H4 (cell line): ENCODE measurements at places on chromosomes 3 and 15. TPM values are rescaled to one million over a fixed set of nuclear protein-coding genes. Genes with fewer than 3 reads are reported as not detected.

Gene COMMD4
- 110 and 149 TPM in 2 replicates for total RNA-seq

Gene SLC22A14
- total RNA-seq = not detected in 2 replicates

Gene PRSS50
- total RNA-seq = not detected in 2 replicates

Gene ACTRT3
- total RNA-seq = not detected in 2 replicates

Gene DZIP1L
- 4.5 and 6.3 TPM in 2 replicates for total RNA-seq

Gene FBXL2
- 3.0 and 3.8 TPM in 2 replicates for total RNA-seq

Gene UBE3A
- 29.4 and 39.8 TPM in 2 replicates for total RNA-seq

Gene ATP13A4
- total RNA-seq = 0.02 TPM in 1 of 2 replicates, not detected in the other

Gene AMT
- total RNA-seq = 1.2 TPM in 1 of 2 replicates, not detected in the other

Gene ECE2
- not detected in 2 replicates for total RNA-seq

Gene RETNLB
- not detected in 2 replicates for total RNA-seq

Gene PRR20G
- not detected in 2 replicates for total RNA-seq

DNA sequence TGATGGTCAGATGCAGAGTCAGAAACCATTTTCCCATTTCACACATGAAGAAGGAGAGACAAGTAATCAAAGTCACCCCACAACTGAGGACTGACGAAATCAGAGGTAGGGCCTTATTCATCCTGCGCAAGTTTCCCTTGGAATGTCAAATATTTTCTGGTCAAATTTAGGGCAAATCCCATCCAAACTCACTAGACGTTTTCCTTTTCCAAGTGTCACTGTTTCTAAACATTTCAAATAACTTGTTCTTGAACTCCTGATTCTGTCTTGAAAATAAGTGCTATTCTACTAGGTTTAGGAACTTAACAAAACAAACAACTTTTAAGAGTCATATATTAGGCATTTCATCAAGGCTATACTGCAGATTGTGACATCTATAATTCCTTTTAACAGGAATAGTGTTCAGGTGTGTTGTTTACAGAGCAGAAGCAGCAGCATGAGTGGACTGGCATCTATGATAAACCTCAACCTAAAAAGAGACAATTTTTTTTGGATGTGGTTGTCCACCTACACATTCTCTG is 40.7 kb downstream of the SUMF1 start:
- no peak for DNase-seq

DNA sequence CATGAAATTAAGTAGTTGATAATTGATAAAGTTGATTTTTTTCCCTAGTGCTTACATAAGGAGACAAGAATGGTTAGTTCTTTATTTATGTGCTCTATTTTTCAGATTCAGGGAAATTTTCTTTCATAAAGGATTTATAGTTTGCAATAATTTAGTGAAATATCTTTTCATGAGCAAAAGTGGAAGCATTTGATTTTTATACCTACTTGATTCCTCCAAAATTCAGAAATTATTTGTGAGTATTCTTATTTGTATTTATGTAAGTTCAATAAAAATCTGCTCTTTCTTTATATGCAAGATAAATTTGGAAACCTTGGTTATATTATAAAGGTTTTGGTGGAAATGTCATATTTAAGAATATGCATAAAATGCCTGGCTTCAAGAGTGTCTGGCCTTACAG is 14.7 kb upstream of the SLCO2A1 start:
- no peak for DNase-seq

DNA sequence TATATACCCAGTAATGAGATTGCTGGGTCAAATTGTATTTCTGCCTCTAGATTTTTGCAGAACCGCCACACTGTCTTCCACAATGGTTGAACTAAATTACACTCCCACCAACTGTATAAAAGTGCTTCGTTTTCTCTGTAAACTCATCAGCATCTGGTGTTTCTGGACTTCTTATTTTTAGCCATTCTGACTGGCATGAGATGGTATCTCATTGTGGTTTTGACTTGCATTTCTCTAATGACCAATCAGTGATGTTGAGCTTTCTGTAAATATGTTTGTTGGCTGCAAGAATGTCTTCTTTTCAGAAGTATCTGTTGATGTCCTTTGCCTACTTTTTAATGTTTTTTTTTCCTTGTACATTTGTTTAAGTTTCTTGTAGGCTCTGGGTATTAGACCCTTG is 182.9 kb upstream of the TRIM42 start:
- DNase-seq = no peak

GRCh38 chr15:90989040-90989768 is 5.1 kb downstream of the PRC1 start:
- no peak for DNase-seq

- peak; percentile 45 for DNase-seq
Observed at GRCh38 chr3:182490596-182491491, 302.5 kb upstream of the ATP11B start.

- DNase-seq = no peak
Observed at GRCh38 chr3:170670504-170670903, 84.6 kb upstream of the SLC7A14 start.

GRCh38 chr15:55694652-55695150 is 48.3 kb downstream of the PRTG start:
- DNase-seq = peak; percentile 88

DNA sequence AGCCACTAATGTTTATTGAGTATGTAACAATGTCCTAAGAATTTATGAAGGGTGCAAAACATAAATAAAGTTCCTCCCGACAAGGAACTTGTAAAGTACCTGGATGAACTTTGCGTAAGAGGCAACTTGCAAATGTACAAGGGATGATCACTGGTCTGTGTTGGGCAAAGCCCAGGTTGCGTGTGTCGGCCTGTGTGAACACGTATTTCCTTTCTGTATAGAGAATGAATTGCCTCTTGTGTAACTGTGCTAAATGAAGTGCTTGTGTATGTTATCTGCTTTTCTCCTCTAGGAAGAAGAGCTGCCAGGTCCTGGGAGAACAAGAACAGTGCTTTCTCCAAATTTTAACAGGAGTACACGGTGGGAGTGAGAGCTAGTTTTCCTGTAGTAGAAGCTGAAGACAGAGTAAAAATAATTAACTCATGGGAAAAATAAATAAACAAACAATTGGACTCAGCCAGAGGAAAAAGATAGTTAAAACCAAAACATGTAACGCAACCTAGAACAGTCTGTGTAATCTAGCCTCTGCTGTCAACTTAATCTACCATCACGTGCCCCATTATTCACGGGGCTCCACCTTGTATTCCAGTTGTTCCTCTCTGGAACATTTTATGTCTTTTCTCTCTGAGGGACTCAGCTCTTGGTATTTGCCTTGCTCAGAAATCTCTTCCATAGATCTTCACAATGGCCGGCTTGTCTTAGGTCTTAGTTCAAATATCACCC is 83.7 kb upstream of the RASGRP1 start:
- DNase-seq = no peak

DNA sequence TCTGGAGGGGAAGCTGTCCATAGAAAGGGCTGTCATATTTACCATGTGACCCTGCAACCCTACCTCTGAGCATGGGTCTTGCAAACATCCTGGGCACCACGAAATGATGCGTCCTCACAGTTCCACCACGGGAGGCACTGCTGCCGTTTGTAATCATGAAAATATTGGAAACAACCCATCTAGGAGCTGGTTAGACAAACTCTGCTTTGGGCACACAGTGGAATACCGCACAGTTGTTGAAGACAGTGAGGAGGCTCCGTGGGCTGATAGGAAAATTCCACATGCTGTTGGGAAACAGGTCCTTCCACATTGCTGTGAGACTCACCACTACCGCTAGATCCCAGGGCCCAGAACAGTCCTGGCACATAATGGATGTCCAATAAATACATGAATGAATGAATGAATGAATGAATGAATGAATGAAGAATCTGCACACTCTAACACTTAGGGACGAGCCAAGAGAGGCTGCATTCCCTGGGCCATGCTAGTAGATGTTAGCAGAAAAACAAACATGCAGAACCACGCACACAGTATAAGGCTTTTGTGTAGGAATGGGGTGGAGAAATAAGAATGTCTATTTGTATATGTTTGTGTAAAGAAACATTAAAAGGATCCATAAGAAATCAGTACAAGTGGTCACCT is 40.6 kb downstream of the TPRA1 start:
- no peak for DNase-seq

GRCh38 chr3:196661400-196661799 is 21.9 kb downstream of the NRROS start:
- no peak for DNase-seq

DNA sequence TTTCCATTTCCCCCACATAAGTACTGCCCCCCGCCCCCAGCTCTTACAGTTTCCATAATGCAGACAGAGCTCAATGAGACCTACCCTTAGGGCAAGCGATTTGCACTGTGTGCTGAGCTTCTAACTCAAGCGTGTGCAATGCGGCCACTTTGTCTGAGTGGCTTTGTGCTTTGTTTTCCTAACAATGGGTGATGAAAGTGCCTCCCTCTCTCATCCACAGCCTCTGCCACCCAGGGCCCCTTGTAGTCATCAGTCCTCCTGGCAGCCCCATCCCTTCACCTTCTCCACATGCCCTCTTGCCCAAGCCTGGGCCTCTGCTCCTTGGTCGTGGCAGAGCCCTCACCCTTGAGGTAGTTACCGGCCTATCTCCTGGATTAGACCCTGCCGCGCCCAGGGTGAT is 17.2 kb downstream of the DAPK2 start:
- no peak for DNase-seq

DNA sequence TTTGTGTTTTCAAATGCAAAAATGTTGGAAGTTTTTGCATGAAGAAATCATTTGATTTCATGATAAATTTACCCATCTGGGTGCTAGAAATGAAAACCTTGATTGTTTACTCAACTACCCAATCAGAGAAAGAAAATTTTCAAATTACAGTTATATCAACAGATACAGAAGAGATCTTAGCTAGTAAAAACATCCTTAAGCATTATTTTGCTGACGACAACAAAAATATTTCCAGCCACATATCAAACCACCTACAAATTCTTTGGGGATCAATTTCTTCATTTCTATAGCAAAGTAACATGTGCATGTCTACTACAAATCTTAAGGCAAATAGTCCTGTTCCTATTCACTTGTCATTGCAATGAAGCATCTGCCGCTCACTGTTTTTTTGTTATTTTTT is 530.3 kb downstream of the ZIC1 start:
- no peak for DNase-seq

DNA sequence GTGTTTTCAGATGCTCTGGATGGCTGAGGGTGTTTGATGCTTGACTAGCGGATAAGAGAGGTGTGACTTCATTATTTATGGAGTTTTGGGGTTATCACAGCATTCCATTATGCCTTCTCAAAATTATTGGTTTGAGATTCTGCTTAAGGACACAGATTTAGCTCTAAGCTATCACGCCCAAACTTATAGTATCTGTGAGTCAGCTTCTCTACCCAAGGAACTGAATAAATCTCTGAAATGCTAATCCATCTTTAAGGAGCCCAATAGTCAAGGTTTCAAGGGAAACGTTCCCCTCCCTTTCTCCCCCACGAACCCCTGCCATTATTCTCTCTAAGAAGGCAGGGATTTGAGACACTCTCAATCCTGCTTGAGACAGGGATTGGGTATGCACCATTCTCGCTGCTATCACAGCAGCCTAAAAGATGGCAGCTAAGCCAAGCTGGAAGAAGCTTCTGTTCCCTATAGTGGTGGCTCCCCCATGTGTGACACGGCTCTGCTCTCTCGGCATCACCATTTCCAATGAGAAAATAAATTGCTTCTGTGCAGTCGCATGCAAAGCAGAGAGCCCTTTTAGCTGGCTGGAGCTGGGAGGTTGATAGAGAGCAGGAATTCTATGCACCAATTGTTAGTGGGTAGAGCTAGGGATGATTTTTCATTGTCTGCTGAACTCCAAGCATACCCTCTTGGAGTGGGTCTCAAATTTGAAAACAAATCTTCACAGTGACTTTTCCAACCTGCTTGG is 151.1 kb downstream of the IL20RB start:
- DNase-seq = no peak

DNA sequence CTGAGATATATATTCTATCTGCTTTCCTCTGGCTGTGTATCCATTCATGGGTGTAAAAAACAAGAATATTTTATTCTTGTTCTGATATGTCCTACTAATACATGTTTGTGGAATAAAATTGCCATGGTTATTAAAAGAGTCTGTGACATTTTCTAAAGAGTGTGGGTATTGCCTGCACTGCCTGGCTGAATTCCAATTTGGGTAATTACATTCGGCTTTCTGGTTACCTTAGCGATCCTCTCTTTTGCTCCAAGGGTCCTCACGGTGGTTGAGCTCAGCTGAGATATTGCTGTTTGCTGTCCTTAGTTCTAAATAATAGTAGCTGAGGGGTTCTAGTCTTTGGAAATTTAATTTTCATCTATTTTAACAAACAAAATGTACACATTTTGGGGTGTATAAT is 301.4 kb upstream of the DNAJC19 start:
- DNase-seq = no peak

GRCh38 chr3:190619761-190620160 is 105.9 kb downstream of the IL1RAP start:
- no peak for DNase-seq

- no peak for DNase-seq
Observed at GRCh38 chr3:126849768-126850167, 133.1 kb upstream of the PLXNA1 start.

GRCh38 chr3:184352149-184352785 is 9.1 kb downstream of the CLCN2 start:
- no peak for DNase-seq

GRCh38 chr3:128297401-128298138 is 144.3 kb downstream of the EEFSEC start:
- DNase-seq = no peak

- no peak for DNase-seq
Observed at GRCh38 chr3:145197051-145197820, 963.7 kb downstream of the PLOD2 start.

GRCh38 chr15:93159930-93160329 is 70.9 kb upstream of the RGMA start:
- DNase-seq = no peak

DNA sequence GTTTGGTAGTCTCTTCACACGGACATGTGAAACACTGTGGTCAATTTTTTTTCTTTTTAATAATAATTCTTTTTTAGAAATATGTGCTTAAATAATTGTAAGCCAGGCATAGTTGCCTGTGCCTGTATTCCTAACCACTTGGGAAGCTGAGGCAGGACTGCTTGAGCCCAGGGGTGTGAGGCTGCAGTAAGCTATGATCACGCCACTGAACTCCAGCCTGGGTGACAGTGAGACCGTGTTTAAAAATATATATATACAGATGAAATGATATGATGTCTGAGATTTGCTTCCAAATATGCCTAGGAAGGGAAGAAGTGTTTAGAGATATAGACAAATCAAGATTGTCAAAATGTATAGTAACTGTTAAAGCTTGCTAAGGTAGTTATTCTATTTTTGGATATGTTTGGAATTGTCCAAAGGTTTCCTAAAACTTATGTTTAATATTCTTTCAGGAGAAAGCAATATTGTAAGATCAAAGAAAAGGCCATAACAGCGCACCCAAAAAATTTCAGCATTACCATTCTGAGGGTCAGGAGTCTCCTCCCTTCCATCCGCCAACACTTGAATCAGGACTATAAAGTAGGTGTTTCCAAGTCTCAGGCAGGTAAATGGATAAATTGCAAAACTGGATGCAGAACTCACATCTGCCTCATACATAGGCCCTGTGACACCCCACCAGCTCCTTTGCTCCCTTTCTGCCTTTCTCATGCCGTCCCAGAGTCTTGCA is 532 bp upstream of the SELENOT start:
- DNase-seq = no peak

DNA sequence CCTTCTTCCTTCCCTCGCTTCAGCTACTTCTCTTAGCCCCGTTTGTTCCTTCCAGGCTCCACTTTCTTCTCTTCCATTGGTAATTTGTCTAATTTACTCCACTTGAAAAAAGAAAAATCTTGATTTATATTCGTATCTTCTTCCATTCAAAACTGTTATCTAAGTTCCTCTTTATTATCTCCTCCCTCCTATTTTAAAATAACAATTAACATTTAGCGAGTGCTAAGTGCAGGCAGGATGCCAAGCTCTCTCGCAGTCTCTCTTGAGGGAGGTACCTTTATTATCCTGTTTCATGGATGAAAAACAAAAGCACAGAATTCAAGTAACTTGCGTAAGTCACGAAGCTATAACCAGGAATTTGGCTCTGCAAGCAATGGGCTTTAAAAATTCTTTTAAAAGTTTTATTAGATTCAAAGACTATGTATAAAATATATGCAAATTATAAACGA is 418.9 kb upstream of the NAALADL2 start:
- peak; percentile 46 for DNase-seq
